Stimulated activated CD4-positive, alpha-beta T cell treated with anti-CD3 and anti-CD28 coated beads, Interleukin-2, amount 100 ng/mL, for 24 hours (primary cell): ENCODE measurements at places on chromosomes 16 and 17.

DNA sequence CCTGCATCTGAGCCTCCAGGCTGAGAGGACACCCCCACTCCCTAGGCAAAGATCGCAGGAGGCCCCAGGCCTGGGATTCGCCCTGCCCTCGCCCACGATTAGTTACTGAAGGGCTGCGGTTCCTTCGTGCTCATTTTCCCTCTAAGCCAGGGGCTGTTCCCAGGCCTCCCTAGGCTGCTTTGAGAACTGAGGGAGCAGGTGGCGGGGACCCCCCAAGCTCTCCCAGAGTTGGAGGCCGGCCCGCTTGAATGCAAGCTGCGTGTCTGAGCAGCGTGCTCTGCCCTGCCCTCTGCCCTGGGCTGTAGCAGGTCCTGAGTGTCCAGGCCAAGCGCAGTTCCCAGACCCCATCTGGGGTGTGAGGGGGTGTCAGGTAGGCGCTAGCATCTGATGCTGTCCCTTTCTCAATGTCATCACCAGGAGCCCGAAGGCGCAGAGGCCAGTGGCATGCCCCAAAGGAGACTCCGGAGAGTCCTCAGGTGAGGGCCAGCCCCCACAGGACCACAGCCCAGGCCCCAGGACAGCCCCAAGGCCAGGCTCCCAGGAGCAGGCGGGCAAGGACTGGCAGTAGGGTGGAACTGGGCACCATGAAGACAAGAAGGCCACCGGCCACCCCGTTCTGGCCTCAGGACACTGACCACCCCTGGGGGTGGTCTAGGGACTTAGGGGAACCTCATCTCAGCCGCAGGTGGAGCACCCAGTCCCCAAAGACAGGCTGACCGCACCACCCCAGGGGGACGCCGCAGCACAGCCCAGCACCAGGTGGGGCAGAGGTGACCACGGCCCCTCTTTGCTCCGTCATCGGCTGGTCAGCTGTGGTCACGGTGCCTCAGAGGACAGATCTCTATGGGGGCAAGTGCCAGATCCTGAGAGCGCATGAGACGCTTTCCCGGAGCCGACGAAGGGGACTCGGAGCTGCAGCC is 14.6 kb downstream of the ENDOV start:
- no peak for DNase-seq

DNA sequence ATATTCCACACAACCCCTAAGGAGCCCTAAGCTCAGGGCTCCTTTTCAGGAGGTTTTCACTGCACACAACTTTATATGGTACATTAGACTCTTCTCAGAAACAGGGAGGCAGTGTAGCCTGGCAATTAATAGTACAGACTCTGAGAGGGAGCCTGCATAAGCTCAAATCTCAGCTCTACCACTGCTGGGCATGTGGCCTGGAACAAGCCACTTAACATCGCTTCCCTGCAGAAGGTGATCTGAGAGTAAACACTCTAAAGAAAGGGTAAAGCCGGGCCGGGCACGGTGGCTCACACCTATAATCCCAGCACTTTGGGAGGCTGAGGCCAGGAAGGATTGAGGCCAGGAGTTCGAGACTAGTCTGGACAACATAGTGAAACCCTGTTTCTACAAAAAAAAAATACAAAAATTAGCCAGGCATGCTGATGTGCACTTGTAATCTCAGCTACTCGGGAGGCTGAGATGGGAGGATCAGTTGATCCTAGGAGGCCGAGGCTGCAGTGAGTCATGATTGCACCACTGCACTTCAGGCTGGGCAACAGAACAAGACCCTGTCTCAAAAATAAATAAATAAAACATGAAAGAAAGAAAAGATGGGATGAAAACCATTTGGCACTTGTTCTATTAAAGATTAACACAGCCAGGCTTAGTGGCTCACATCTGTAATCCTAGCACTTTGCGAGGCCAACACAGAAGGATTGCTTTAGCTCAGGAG is 70.7 kb upstream of the DNAJA2 start:
- no peak for DNase-seq

DNA sequence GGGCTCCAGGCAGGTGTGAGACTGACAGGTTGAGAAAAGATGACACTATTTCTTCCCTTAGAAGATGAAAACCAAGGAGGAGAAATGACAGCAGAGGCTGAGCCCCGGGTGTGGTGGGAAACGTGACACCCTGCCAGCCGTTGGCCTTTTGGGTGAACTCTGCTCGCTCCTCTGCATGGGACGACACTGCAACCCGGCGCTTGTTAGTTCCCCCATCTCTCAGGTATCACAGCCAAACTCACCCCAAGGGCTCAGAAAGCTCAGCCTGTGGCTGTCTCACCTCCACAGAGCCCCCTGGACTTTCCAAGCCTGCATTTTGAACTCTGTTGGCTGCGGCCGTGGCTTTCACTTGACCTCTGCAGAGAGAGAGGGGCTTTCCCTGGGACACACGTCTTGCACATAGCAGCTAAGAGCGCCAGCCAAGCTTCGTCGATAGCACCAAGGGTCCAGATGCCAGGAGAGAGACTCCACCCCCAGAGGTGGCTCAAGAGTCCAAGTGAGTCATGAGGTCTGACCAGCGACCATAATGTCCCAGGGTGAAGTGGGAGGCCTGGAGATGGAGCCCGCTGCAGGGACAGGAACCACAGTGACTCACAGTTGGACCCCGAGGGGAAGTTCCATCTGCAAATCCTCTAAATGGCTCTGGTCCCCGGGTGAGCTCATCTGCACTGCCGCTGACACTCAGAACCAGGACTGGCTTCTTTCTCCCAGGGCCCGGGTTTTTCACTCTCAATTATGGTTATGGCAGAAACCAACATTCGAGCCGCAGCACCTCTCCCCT is 301.9 kb downstream of the SOX9 start:
- DNase-seq, result peak; percentile 27

- no peak for DNase-seq
Measured at GRCh38 chr16:24984903-24985675, 30.1 kb downstream of the ARHGAP17 start.
